Activated CD8-positive, alpha-beta memory T cell treated with anti-CD3 and anti-CD28 coated beads for 24 hours (primary cell): ENCODE measurements at places on chromosomes 1 and 21.

GRCh38 chr1:156748670-156749418, 2.6 kb downstream of the HDGF start:
- DNase-seq = no peak

GRCh38 chr21:17660452-17660851, 47.8 kb upstream of the BTG3 start:
- no peak for DNase-seq

- DNase-seq = no peak
Observed at GRCh38 chr1:6003568-6004411, 11.6 kb upstream of the NPHP4 start.

GRCh38 chr1:34863501-34863900, 4.0 kb upstream of the SMIM12 start:
- DNase-seq = no peak

GRCh38 chr1:170623171-170623570, 40.8 kb upstream of the PRRX1 start:
- no peak for DNase-seq
